ENCODE measurements at places on chromosomes 5 and 9.

DNA sequence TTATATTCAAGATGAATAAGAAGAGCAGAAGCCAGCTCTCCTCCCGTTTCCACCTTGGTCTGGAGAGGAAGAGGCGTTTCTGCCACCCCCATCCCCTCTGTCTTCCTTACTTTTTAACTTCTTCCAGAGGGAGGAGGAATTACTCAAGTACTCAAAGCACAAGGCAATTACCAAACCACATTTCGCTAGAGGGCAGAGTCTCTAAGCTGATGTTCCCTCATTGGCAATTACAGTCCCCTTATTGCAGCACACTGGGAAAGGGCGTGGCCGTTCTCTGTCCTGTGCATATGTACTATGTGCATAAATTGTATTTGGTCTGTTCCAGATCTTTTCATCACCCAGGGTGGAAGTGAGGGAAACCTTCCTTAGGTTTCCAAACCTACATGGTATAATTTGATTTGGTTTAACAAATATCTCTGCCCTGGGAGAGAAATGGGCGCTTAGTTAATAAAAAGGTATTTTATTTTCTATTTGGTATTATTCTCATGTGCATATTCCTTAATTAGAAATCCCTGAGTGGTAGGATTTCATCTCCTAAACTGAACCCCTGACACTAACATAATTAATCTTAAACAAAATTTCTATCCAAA is 29.8 kb upstream of the ALDOB start:
- no peak for DNase-seq

DNA sequence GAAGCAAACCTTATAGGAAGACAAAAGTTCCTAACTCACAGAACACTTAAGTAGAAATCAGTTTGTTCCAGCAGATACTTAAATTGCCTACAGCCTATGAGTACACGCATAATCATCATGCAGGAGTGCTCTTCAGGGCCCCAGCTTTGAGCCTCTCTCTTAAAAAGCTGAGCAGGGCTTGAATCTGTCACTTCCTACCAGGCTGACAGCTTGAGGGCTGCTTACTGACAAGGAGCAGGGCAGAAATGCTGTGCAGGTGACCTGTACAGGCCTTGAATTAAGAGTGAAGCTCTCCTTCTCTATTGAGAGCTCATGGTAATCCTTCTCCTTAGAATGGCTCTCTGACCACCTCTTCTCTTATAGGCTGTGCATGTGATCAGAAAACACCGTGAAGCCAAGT is 66.5 kb upstream of the MAST4 start:
- no peak for DNase-seq

DNA sequence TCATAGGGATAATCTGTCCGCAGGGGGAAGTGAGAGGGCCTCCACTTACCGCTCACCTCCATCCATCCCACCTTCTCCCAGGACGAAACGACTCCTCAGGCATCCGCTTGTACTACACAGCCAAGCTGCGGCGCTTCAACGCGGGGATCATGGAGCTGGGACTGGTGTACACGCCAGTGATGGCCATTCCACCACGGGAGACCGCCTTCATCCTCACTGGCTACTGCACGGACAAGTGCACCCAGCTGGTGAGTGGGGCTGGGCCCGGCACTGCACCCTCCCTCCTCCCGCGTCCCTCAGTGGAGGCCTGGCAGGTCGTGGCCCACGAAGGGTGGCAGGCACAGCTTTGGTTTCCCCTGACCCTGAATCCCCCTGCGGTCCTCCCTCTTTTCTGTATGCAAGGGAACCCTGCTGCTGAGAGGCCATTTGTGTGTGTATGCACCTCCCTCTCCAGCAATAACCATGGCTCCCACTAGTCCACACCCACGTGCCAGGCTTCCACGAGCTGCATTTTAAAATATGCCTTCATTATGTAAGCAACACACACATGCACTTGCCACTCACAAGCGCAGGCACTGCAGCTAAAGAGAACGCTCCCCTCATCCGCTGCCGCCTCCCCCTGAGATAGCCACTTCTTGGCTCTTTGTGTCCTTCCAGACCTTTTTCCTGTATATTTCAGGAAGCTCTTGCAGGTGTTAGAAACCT is 11.8 kb downstream of the DBH start:
- no peak for DNase-seq

DNA sequence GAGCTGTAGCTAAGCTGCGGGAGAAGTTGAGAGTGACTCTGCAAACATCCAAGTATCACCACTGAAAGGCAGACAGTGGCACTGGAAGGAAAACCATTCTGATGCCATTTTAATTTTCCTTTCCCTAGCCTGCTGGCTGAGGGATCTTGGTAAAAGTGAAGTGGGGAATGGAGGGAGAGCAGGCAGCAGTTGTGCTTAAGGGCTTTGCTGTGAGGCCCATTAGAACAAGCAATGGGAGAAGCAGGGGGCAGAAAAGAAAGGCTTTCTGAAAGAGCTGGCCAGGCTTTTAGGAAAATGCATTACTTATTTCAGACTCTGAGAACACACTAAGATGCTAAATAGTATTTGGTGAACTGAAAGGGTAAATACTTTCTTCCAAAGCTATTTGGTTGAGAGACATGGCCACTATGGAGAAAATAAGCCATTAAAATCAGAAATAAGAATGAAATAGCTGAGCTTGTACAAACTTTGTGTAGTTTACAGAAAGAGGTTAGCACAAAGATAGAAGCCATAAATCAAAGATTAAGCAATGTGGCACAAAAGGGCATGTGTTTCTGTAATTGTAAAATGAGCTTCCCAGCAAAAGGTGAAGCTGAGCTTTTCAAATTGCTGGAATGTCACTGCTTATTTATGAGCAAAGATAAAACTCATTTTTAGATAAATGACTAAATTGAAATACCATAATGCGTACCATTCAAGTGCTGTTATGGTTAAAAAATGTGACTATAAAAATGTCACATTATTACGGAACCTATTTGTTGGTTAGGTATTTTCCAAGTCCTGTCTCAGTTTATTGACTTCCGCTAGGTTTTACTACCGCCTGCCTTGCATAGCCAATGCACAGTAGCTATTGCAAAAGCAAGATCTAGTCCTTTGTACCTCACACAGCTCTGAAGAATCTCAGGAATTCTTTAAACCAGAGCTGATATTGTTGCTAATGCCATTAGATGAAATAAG is 20.8 kb downstream of the SNCAIP start:
- no peak for DNase-seq

GRCh38 chr5:157486221-157486681 is 26.2 kb downstream of the NIPAL4 start:
- no peak for DNase-seq

- no peak for DNase-seq
These were observed 17.1 kb downstream of the RGS3 start for GRCh38 chr9:113480612-113481011.

- DNase-seq: peak; percentile 72
These were observed 8.4 kb downstream of the RALGDS start for GRCh38 chr9:133112663-133113026.

- no peak for DNase-seq
These were observed 68.3 kb downstream of the COX7C start for GRCh38 chr5:86686046-86686445.

- no peak for DNase-seq
These were observed 449.0 kb downstream of the CYLC2 start for GRCh38 chr9:103444176-103444575.

DNA sequence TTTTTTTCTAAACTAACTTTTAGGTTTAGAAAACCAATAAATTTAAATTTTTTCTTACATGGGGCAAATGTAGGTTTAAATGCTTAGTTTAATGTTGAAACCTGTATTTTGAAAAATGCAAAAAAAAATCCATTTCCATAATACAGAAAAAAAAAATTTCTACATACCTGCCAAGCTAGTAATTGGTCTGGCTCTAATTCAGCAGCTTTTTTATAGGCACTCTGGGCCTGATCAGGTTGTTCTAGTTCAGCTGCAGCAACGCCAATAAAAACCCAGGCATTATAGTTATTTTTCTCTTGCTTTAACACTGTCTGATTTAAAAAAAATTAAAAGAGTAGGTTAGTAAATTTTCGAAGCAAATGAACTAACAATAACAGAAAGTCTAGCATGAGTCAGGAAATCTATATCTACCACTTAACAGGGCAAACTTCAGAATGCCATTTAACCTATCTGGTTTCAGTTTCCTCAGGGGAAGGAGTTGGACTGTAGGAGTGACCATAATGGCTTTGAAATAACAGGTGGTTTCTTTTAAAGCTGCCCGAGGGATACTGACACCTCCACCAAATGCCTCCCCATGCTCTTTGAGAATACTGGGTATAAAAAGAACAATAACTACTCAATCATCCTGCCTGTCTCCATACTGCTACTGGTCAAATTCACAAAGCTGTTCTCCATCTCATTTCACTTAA is 11.6 kb downstream of the SKIC3 start:
- no peak for DNase-seq

- no peak for DNase-seq
These were observed 11.0 kb downstream of the ABLIM3 start for GRCh38 chr5:149152317-149152746.

DNA sequence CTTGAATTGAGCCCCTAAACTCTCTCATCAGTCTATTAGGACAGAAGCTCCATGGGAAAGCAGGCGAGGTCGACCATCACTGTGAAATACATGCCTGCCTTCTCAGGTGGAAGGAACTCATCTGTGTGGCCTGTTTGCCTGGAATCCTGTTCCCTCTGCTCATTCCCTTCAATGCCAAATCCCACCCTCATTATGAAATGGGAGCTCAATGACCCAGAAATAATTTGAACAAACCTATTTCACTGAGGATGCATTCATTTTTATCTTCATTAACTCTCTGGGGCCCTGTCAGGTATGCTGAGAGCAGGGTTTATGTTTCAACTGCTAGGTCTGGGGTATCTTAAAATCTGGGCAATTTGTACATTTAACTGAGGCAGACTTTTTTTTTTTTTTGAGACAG is 142.2 kb downstream of the MED27 start:
- DNase-seq: no peak

- no peak for DNase-seq
These were observed 218.6 kb downstream of the FBXL7 start for GRCh38 chr5:15718421-15719179.

- no peak for DNase-seq
These were observed 667 bp downstream of the FBXO10 start for GRCh38 chr9:37575511-37575914.

- no peak for DNase-seq
These were observed 16.5 kb downstream of the CAPSL start for GRCh38 chr5:35921930-35922329.

- DNase-seq: no peak
These were observed 89.8 kb downstream of the CDKN2A start for GRCh38 chr9:21904371-21904770.

DNA sequence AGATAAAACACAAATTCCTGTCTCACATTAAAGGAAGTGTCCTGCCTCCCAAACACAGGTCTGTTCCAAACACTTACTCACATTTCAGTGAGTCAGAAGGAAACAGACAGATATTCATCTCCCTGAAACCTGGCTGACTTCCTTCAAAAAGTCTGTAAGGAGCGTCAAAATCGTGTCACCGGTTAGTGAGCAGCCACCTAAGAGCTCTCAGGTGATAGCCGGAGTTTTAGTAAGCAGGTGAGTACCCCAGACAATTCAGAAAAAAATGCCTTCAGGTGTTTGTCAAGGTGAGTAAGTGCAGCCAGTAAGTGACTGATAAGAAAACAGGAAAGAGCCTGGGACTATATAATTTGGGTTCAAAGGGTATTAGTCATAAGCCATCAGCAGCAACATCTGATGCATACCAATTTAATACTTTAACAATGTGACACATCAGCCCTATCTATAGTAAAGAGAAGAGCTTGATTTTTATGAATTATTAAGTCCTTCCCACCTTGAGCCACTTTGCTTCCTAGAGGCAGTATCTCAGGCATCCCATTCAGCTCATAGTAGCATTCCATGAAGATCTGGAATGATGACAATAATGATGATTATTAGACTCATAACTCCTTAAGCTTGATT is 1.3 kb upstream of the ITGA2 start:
- no peak for DNase-seq

GRCh38 chr9:81565144-81565543 is 124.2 kb downstream of the TLE1 start:
- DNase-seq: no peak

DNA sequence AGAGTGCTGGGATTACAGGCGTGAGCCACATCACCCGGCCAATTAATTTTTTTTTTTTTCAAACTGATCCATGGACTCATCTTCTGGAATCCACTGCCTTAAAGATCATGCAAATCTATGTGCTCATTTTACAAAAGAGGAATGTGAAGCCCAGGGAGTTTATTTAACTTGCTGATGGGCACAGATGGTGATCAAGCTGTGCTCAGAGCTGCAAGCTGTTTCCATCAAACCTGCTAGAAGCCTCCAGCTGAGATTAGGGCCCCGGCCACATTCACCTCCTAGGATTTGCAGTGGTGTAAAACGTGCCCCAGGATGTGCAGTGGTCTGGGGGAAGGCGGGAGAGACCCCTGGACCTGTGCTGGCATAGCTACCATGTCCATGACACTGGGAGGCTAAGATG is 56.1 kb upstream of the TUT7 start:
- DNase-seq: no peak

DNA sequence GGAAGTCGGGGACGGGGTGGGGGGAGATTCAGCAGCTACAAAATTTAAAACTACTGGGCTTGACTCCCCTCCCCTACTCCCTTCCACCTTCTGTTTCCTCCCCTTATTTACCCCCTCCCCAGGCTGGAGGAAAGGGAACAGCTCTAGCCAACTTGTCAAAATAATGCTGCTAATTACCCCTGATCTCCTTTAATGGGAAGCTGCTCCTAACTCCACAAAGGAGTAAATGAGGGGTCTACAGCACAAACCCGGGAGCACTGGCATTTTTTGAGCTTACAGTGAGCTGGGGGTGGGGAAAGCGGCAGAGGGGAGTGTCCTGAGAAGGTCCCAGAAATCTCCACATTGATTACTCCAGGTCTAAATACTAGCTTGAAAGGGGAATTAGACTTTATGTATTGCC is 3.1 kb downstream of the PTCH1 start:
- no peak for DNase-seq

- no peak for DNase-seq
These were observed 159.9 kb upstream of the FBXL17 start for GRCh38 chr5:108541836-108542235.

- no peak for DNase-seq
These were observed 192.5 kb upstream of the ZNF462 start for GRCh38 chr9:106670418-106670817.

DNA sequence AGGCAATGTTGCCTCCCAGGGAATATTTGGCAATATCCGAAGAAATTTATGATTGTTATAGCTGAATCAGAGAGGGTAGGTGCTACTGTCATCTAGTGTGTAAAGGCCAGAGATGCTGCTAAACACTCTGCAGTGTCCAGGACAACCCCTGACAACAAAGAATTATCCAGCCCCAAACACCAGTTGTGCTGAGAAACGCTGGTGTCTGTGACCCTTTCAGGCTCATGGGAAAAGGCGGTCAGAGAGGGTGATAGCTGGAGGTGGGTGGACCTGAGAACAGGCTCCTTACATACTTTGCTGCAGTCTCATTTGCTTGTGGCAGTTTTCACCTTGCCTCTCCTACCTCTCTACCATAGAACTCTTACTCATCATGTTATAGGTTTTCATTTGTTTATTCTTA is 295.3 kb upstream of the DMRT1 start:
- no peak for DNase-seq

- DNase-seq: no peak
These were observed 355.3 kb upstream of the KCNN2 start for GRCh38 chr5:114006582-114006981.

GRCh38 chr9:76531231-76531780 is 72.3 kb downstream of the GCNT1 start:
- DNase-seq: no peak
